ENCODE measurements at places on chromosomes 7 and 10.

DNA sequence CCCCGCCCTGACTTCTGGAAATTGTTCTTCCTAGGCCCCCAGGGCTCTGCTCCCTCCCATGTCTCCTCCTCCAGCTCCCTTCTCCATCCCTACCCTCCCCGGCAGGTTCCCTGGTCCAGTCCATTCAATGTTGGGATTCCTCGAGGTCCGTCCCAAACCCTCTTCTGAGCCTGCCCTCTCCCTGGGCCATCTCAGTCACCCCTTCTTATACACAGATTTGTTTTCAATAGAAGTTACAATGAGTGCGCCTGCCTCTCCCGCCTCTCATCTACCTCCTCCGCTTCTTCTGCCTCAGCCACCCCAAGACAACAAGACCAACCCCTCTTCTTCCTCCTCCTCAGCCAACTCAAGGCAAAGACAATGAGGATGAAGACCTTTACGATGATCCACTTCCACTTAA, 67.9 kb downstream of the OAT start:
- DNase-seq: no peak

DNA sequence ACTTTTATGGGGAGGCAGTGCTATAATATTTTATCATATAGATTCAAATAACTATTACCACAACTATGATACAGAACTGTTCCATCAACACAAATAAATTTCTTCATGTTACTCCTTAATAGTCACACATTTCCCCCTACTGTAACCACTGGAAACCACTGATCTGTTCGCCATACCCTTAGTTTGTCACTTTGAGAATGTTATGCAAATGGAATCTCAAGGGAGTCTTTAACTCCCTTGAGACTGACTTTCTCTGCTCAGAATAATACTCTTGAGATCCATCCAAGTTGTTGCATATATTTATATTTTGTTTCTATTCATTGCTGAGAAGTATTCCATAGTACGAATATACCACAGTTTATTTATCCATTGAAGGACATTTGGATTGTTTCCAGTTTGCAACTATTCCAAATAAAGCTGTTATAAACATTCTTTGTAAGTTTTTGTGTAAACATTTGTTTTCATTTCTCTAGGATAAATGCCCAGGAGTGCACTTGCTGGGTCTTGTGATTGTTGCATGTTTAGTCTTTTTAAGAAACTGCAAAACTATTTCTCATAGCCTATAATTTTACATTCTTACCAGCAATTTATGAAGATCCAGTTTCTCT, 19.7 kb upstream of the PON2 start:
- DNase-seq: no peak

- no peak for DNase-seq
Measured at GRCh38 chr10:29257784-29258135, 31.1 kb upstream of the LYZL1 start.

DNA sequence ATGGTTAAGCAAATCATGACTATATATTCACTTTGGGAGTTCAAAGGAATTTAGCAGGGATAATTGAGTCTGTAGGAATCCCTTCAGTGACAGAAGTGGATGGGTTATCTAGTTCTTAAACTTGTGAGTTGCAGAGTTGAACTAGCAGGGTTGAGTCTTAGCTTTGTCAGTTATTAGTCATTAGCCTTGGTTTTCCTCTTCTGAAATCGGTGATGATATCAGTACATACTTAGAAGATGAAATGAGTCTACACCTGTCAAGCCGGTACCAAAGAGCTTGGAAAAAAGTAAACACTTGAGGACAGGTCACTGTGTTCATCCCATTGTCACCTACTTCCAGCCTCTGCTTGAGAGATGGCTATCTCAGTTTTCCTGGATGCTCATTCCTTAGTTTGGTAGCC, 73.5 kb downstream of the BUB3 start:
- DNase-seq: no peak

DNA sequence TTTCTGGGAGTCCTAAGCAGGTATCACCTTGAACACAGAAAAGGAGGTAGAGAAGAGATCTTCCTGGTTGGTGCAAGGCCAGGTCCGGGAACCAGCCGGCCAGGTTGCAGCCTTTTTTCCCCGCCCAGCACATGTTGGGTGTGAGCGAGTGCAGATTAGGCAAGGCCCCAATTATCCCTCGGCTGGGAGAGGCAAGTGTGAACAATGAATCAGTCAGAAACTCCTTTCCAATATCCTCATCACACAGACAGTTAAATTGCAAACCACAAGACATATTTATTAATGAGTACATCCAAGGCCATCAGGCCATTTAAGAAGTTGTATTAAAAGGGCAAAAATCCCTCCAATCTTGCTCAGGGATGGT, 115.0 kb upstream of the AFAP1L2 start:
- DNase-seq: no peak

DNA sequence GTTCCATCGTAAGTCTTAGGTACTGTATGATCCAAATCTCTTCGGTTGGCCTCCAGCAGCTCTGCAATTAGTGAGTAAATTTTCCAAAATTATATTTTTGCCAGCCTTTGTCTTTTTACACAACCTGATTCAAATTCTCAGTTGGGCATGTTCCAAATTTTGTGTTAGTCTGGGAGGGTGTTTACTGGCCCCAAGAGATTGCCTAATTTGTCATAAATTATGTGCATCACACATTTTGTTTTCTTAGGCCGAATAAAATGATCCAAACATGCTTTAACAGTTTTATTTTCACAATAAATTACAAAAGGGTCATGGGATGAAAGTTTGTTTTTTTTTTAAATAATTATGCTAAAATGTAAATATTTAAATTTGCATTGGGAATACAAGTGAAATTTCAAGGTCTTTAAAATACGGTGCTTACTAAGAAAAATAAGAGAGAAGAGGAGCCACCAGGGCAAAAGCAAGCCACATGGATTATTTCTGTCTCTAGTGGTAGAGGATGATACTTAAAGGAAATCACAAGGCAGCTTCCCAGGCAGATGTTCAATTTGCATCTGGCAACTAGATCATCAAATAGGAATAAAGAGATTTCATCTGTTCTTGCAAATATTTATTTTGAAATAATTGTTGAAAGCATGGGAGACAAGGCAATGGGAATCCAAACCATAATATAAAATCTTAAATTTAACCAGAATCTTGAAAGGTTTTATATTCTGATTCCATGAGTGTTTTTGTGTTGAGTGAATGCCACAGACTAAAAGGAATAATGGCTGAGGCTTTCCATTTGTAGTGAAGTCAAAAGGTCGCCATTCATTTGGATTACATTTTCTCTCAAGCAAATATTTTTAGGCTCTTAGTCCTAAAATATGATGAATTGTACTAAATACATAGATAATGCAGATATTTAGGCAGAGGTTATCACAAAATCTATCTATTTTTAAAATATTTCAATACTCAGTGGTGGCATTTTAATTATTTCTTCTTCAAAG, 111.1 kb downstream of the MDFIC start:
- DNase-seq: no peak

GRCh38 chr7:95046494-95047240, 139.3 kb downstream of the PPP1R9A start:
- DNase-seq: no peak

DNA sequence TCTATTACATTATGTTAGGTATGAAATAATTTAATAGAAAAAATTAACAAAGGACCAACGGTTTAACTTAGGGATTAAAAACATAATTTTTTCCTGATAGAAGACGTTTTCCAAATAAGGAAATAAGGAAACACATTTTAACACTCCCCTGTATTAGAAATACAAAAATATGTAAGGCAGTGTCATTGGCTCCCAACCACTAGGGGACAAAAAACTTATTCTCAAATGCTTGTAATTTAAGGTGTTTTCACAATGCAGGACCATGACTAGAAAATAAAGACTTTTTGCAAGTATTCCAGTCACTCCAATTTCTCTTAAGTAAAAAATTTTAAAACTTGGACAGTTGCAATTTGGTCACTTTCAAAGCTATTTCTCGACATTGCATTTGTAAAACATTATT, 98.8 kb upstream of the ODAD2 start:
- DNase-seq: no peak

DNA sequence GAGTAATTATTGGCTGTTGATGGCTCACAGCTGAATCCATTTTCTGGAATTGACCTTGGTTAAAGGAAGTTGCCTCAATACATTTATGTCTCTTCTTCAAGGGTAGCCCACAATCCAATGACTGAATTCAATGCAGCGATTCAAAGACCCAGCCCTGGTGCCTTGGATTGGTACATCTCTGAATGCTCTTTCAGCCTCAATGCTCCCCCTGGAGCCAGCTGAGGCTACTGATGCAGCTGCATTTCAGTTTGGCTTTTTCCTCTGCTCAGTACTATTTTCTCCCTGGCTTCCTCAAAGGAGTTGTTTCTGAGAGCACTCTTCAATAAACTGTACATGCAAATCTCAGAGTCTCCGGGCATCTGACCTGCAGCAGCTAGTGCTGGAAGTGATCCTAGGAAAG, 633 bp upstream of the EBLN1 start:
- no peak for DNase-seq

DNA sequence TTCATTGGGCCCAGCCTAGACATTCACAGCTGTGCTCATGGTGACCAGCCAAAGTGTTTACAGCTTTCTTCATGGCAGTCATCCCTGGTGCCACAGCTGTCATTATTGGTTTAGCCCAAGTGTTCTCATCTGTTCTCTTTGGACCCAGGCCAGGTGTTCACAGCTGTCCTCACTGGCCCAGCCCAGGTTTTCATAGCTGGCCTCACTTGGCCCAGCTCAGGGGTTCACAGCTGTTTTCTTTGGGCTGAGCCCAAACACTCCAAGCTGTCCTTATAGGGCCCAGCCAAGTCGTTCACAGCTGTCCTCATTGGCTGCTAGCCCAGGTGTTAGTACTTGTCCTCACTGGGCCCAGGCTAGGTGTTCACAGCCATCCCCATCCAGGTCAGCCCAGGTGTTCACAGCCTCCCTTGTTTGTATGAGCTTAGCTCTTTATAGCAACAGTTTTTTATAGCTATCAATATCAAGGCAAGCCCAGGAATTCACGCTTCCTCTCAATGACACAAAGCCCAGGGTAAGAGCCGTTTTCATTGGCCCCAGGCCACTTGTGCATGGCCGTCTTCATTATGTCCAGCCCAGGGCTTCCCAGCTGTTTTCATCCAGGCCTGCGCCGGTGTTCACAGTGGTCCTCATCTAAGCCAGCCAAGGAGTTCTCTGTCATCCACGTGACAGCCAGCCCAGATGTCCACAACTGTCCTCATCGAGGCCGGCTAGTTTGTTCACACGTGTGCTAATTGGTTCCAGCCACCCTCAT, 11.6 kb downstream of the FRG2B start:
- DNase-seq: no peak

- no peak for DNase-seq
Measured at GRCh38 chr7:26374647-26375373, 83.1 kb downstream of the SNX10 start.

DNA sequence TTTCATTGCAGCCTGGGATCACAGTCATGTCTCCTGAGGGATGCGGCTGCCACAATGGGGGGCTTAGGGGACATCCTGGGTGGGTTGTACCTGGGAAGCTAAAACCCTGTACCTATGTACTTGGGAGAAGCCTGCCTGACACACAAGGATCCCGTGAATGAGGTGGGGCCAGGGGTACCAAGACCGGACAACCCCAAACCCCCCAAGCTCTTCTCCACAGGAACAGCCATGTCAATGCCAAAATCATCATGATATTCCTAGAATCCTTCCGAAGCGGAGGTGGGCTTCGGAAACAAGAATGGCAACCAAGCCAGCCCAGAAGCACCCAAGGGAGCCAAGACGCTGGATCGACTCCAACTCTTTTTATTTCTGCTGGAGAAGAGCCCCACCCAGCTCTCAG, 260.3 kb upstream of the TCERG1L start:
- no peak for DNase-seq

DNA sequence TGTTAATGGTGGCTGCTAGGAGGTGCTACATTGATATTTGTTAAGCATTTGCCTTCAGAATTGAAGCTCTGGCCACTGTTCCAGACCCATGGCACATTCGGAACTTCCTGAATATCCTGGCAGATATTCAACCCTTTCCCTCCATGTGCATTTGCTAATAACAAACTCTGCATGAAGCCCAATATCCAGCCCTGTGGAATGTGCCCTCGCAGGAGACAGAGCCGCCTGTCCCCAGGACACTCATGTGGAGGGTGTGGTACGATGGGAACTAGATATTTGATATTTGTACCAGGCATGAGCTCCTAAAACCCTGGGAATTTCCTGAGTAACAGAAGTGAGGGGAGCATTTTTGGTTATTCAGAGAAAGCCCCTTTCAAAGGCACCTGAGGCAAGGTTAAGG, 21.6 kb upstream of the ARHGAP22 start:
- no peak for DNase-seq

DNA sequence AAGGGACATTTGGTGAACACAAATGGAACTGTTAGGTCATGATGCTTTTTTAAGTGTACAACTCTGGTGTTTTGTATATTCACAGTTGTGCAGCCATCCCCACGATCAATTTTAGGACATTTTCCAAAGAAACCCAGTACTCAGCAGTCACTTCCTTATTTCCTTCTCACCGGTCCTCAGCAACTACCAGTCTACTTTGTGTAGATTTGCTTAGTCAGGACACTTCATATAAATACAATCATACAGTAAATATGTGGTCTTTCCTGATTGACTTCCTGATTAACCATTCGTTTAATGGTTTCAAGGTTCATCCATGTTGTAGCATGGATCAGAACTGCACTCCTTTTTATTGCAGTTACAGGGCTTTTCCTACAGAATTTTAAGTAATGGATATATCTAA, 14.4 kb downstream of the SGPL1 start:
- no peak for DNase-seq

DNA sequence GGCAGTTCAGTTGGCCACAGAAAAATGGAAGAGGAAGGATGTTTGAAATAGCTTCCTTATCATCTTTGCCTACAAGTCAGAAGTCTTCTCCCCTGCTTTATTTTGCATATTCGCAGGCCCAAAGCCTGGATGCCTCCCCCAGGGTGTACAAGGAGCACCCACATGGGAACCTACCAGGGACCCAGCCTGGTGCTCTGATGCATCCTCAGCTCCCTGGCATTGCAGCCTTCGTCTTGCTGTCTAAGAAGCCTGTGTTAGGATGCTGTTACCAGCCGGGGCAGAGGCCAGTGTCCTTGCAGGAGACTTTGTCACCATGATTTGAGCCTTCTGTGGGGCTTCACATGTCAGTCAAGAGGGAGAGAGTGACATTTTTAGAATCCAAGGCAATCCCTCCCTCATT, 27.0 kb upstream of the GPR26 start:
- DNase-seq: no peak

GRCh38 chr10:4839353-4839752, 13.3 kb downstream of the AKR1E2 start:
- no peak for DNase-seq

GRCh38 chr7:5495581-5496375, 72.1 kb upstream of the TNRC18 start:
- no peak for DNase-seq

- no peak for DNase-seq
Measured at GRCh38 chr7:49264530-49264929, 340.2 kb downstream of the CDC14C start.

All from hepatic stellate cell (primary cell).